GOT3 (cell line): ENCODE measurements at places on chromosomes 5 and 9.
A peak's percentile ranks its signal among the peaks of the same experiment; 100 is the strongest.

GRCh38 chr5:6236858-6237481 lies 141.4 kb downstream of the MED10 start:
- no peak for DNase-seq

DNA sequence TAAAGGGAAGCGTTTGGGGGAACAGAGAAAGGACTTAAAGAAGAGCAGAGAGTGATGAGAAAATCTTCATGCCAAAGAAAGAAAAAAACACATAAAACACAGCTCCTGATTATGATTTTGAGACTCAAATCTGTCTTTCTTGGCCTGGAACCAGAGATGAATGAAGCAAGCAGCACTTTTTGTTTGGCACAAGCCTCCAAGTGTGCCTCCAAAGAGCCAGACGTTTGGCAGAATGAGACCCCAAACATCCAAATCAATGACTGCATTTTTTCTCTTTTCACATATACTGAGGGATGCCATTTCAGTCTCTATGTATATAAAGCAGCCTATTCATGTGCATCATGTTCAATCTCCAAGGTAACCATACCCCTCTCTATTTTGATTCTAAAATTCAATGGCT lies 424.2 kb downstream of the TUSC1 start:
- DNase-seq = no peak

DNA sequence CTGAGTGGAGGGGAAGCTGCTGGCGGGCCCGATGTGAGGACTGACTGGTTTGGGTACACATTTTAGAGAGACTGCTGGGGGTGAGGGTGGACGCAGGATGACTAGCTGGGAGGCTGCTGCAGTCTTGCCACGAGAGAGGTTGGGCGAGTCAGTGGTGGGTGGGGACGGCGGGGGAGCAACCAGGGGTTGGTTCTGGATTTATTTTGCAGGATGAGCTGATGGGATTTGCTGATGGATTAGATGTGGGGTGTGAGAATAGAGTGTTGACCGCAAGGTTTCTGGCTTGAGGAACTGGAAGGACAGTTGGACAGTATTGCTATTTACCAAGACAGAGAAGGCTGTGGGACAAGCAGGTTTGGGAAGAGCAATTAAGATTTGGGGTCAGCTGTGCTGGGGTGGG lies 5.8 kb upstream of the NDST1 start:
- no peak for DNase-seq

GRCh38 chr5:79798893-79799590 lies 109.4 kb downstream of the CMYA5 start:
- no peak for DNase-seq

DNA sequence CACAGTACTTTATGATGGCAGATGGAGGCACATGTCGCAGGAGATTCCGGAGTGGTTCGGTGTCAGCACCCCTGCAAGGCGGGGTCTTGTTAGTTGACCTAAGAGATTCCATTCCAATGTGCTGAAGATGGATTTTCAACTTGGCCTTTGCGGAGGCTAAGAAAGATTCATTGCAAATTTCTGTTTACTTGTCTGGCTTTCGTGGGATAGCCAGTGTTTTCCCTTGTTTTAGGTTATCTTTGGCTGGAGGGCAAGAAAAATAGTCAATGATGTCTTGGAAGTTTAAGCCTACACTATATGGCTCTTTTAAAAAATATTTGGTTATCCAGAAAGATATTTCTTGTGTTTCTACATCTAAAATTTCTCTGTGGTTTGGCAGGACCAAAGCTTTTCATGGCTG lies 123.6 kb upstream of the PTCH1 start:
- no peak for DNase-seq

- no peak for DNase-seq
Measured at GRCh38 chr9:37761511-37761910, 7.9 kb downstream of the TRMT10B start.

DNA sequence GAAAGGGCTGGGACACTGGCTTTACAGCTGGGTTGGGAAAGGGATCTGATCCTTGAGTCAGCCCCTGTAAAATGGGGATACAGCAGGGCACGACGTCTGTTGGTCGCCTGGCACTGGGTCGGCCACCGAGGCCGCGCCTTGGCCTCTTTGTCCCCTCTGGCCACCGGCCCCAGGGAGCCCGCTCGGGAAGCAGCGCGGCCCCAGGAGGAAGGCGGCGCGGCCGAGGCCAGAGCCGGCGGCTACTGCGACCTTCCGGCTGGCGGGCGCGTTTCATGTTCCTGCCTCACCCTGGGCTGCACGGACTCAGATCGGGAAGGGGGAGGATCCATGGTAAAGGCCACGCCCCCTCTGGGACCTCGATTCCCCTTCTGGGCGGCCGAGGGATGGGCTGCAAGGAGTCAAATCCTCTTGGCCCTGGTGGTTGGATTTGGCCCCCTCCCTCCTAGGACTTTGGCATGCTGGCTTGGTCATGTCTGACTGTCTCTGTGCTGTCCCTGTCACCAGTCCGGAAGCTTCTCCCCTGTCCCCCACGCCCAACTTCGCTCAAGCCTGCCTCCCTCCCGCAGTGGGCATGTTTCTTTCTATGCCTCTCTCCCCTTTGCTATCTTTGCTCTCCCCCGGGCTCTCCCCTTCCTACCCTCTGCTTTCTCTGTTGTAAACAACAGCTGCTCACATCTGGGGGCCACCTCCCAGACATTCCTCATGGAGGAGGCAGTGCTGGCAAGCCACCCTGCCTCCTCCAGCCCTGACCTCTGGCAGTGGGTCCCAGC lies 25.8 kb downstream of the FPGS start:
- DNase-seq = no peak

- DNase-seq = no peak
Measured at GRCh38 chr5:36402512-36402906, 100.8 kb upstream of the RANBP3L start.

DNA sequence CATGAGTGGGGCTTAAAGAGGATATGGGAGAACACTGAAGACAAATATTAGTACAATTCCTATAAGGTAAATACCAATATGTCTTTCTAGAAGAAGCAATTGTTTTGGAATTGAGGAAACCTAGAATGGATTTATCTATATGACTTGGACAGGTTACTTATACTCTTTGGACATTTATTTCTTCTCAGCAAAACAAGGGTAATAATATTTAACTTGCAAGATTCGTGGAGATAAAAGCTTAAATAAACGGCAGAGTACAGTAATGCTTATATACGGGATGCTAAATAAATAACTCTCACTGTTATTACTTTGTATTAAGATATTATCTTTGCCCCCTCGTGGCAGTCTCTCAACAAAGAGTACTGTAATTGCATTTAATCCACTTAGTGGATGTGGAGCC lies 8.6 kb downstream of the DMRTA1 start:
- no peak for DNase-seq

GRCh38 chr9:96192710-96193109 lies 109.3 kb downstream of the HSD17B3 start:
- no peak for DNase-seq

DNA sequence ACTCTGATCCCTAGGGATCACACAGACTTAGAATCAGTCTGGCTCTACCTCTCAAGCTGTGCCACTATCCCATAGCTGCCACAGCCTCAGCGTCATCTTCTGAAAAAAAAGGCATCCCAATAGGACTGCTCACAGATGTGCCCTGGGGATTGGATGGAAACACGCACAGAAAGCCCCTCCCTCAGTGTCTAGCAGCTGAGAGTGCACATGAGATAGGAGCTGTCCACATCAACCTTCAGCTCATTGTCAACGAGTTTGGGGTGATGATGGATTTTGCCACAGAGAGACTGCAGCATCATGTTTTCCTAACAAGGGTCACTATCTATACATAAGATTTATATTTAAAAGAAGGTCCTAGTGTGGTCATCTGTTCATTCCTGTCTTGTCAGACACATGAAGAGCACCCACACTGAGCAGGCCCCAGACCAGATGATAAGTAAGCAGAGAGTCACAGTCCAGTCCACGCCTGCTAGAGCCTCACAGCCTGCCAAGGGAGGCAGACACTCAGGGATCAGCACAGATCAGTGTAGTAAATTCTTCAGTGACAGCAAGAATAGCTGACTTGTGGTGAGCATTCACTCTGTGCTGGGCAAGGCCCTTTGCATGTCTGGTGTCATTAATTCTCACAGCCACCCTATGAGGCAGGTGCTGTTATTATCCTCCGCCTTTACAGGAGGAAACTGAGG lies 25.8 kb downstream of the AFAP1L1 start:
- DNase-seq = no peak

DNA sequence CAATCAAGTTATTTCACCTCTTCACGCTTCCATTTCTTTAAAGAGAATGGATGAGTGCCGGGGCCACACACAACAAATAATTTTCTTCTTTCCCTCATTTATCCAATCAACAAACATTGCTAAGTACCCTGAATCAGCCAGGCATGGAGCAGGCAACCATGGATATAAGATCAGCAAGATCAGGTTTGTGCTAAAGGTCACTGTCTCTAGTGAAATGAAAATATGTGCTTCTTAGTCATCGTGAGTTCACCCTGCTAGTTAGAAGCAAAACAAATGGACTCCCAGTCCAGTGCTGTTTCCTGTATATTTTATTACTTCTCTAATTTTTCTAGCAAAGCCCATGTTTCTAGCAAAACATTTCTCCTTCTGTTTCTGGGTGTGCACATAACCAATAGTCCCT lies 629.2 kb downstream of the BNC2 start:
- no peak for DNase-seq

GRCh38 chr5:131637694-131638093 lies 2.7 kb upstream of the RAPGEF6 start:
- no peak for DNase-seq

DNA sequence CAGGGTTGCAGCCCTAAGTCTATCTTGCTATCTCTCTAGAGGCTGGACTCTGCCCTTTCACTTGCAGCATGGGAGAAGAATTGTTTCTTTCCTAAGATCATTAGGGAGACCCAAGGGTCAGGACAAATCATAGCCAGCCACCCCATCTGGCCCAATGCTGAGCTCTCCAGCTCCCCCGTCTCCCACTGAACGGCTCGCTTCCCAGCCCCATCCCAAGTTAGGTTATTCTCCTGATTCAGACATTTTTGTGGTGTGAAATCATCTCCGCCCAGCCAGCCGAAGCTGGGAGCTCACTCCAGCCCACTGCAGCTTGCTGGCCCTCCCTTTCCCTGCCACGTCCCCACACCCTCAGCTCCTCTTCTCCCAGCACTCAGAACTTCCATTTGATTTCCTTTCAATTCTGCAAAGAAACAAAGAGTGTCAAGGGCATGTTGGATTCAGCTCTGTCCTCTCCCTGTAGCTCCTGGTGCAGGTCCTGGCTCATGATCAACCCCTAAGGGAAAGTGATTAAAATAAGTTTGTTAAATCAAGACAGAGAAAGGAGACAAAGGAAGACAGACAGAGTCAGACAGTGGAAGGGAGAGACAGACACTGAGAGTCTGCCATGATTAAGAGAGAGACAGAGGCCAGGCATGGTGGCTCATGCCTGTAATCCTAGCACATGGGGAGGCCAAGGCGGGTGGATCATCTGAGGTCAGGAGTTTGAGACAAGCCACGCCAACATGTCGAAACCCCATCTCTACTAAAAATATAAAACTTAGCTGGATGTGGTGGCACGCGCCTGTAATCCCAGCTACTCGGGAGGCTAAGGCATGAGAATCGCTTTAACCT lies 12.6 kb upstream of the SPARC start:
- peak; percentile 88 for DNase-seq

DNA sequence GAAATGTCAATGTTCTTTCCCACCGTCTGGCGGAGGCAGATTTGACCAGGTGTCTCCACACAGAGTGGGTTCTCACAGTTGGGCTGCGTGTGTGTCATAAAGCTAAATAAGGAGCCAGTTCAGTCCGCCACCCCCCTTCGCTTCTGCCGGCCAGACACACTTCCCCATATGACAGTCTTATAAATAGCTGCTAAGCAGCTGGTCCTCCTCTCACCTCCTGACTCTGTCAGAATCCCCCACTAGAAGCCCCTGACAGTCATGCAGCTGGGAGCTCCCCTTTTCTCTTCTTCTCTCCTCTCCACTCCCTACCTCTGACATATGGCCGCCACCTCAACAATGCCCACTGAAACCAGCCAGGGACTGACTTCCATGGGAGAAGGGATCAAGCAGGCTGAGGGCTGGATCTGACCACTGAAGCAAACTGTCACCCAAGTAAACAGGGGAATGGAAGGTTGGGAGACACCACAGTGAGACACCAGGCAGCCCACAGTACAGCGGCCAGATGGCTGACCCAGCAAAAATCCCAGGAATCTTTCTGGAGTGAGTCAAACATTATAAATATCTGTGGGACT lies 141.9 kb upstream of the EFNA5 start:
- no peak for DNase-seq

- DNase-seq = no peak
Measured at GRCh38 chr5:107743373-107744000, 72.8 kb upstream of the EFNA5 start.

DNA sequence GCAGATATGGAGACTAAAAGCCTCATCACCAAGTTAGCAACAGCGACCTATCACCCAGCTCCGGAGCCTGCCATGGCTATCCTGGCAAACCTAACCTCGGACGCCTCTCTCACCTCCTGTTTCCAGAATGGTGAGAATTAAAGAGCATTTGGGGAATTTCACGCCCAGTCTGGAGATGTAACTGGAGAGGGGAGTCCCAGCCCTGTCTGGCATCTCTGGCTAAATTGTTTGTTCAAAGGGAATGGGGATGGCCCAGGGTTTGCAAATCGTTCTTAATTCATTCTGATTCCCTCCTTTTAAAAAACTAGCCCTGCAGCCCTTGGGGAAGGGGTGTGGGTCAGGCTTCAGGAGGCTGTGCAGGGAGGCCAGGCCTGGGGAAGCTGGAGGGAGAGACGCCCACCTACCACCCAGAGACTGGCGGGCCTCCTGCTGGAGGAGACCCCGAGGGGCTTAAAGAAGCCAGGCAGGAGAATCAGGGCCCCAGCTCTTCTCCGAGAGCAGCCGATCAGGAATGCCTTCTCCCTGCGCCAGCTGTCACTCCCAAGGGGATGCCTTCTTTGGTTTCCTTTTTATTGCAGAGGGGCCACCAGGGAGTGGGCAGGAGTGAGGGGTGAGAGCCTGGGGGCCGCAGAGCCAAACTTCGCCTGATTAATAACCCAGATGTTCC lies 964 bp upstream of the COL5A1 start:
- no peak for DNase-seq

DNA sequence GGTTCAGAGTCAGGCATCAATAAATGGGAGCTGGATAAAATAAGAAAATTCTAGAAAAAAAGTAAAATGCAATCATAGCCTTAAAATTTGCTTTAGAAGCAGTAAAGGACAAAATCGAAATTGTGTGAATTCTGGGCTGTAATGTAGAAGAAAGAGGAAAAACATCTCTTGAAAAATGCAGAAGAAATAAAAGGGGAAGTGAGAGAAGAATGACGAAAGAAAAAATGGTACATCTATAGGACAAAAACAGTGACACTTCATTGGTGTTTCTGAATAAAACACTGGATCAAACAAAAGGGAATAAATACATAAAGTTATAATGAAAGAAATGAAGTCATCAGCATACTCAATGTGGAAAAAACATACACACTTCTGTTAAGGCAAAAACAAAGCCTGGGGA lies 642.3 kb downstream of the ACTL7B start:
- DNase-seq = no peak

DNA sequence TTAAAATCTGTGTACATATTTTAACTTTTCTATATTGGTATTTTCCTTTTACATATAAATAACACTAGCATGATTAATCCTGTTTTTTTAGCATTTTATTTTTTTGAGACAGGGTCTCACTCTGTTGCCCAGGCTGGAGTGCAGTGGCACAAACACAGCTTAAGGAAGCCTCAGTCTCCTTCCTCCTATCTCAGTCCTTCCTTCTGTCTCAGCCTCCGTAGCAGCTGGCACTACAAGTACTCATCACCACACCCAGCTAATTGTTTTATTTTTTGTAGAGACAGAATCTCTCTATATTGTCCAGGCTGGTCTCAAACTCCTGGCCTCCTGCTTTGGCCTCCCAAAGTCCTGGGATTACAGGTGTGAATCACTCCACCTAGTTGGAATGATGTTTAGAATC lies 1.5 kb upstream of the C5orf24 start:
- no peak for DNase-seq
